Glomerular endothelial cell (primary cell): ENCODE measurements at places on chromosomes 1 and 21. TPM values are rescaled to one million over a fixed set of nuclear protein-coding genes. Genes with fewer than 3 reads are reported as not detected.

CIART gene
- 2.2 and 11.4 TPM in 2 replicates for total RNA-seq

TTC39A gene
- total RNA-seq: 2.6 and 7.2 TPM in 2 replicates

FAM72C gene
- 0.05 and 1.4 TPM in 2 replicates for total RNA-seq

FNDC5 gene
- 0.99 TPM in 1 of 2 replicates, not detected in the other for total RNA-seq

RPTN gene
- total RNA-seq: not detected in 2 replicates

NUF2 gene
- 1.8 and 8.0 TPM in 2 replicates for total RNA-seq

TNFRSF8 gene
- total RNA-seq: 0.18 TPM in 1 of 2 replicates, not detected in the other

SYT2 gene
- not detected in 2 replicates for total RNA-seq

KRTAP24-1 gene
- not detected in 2 replicates for total RNA-seq

LYST gene
- total RNA-seq: 16.3 and 17.0 TPM in 2 replicates

EVA1C gene
- 36.1 and 41.2 TPM in 2 replicates for total RNA-seq

KHDRBS1 gene
- 86.4 and 128 TPM in 2 replicates for total RNA-seq

PRAMEF1 gene
- not detected in 2 replicates for total RNA-seq

EPHA2 gene
- 155 and 197 TPM in 2 replicates for total RNA-seq

EXO1 gene
- 3.8 and 4.3 TPM in 2 replicates for total RNA-seq

CFHR3 gene
- not detected in 2 replicates for total RNA-seq

CR1 gene
- total RNA-seq: not detected in 2 replicates
